D341Med (cell line): ENCODE measurements at places on chromosomes 12 and 14.

DNA sequence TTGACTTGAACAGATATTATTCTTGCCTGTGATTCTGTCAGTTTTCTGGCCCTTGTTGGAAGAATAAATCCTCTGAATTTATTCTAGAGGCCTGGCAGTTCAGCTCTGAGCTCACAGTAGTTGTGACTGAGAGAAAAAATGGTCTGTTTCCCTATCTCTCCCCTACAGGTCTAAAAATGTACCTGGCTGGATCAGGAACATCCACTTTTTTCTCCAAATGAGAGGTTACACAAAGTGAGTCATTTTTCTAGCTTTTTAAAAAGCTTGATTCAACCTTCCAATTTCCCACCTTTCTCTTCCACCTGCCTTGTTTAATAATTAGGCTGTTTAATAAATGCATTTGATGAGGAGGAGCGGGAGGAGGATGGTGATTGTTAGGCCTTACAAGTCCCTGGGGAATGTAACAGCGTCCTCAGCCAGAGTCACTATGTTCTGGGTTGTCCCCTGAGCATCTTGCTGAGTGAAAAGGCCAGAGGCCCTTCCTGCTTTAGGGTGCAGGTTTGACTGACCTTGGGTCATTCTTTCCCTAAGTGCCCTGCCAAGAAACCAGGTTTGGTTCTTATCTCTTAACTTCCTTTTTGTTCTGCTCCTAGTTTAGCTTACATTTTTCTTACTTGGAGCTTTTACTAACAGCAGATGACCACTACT lies 91.7 kb upstream of the FUT8 start:
- DNase-seq = no peak

DNA sequence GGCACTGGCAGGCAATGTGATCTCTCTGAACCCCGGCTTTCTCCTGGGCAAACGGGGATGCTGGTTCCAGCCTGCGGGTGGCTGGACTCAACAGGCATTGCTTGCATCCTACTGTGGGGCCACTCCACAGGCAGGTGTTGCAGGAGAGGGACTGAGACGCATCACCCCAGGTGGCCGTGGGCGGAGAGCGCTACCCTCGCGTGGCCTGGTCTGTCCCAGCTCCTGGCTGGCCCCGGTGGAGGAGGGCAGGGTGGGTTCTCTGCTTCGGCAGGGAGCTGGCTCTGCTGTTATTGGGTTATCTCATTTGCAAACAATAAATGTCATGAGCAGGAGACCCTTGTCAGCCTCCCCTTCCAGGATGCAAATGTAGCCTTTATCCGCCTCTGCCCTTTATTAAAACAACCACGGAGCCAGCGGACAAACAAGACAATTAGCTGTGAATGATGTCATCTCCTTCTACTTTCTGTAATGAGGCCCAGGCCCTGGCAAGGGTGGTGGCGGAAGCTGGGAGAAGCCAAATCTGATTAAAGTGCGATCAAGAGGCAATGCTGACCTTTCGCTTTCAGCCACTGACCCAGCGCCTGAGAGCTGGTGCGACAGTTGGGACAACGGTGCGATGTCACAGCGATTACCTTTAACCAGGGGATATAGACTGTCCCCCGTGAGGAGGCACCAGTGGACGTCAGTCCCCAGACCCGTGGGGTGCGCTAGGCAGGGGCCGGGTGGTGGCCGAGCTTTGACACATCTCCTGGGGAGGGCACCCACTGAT lies 161.8 kb downstream of the KIF26A start:
- no peak for DNase-seq

DNA sequence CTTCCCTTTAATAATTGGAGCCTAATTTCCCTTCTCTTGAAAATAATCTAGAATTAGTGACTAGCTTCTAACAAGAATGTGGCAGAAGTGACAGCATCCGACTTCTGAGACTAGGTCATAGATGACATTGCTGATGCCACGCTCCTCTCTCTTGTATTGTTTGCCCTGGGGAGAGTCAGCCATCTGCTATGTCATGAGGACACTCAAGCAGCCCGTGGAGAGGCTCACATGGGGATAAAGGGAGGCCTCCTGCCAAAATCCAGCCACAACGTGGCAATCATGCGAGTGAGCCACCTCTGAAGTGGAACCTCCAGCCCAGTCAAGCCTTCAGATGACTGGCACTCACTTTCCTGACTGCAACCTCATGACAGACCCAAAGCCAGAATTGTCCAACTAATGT lies 54.2 kb upstream of the LRRK2 start:
- no peak for DNase-seq

- no peak for DNase-seq
Observed at GRCh38 chr12:116426391-116427136, 132.6 kb upstream of the MAP1LC3B2 start.

DNA sequence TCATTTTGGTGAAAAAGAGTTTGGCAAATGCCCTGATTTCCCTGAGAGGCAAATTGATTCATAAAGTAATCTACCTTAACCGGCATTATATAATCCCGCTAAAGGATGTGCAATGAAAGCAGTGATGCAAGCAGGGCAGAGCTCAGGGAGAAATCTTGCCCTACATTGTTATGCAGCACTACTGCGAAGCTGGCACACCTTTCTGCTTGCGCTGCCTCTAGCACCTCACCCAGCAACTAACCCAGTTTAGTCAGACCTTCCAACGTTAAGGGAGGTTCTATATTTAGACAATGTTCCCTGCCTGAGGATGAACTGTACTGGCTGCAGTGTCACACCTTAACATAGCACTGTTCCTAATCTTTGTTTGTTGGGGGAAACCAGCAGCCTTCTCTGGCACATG lies 60.8 kb upstream of the CCDC196 start:
- DNase-seq = no peak

GRCh38 chr14:94001501-94002396 lies 4.6 kb downstream of the CCDC197 start:
- DNase-seq = peak; percentile 84

DNA sequence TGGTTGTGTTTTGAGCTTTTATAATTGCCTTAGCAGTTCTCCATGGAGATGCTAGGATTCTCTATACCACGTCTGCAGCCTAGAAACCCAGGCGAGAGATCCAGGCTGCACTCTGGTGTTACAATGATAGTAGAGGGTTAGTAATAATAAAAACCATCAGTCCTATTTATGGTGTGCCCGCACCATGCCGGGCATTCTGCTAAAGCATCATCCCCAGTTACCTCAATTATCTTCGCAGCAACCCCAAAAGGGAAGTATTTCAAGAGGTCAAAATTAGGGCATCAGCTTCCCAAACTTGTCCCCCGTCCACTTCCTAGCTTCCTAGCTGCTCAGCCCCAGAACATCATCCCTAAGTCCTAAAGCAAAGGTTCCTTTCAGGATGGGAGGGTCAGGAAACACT lies 3.2 kb downstream of the SYNE3 start:
- DNase-seq = no peak

GRCh38 chr12:52147367-52147963 lies 44.3 kb downstream of the KRT80 start:
- DNase-seq = no peak
